ENCODE measurements at places on chromosomes 16 and 17. TPM values are rescaled to one million over a fixed set of nuclear protein-coding genes. Genes with fewer than 3 reads are reported as not detected.

The TMEM88 gene
- total RNA-seq: 5.5 TPM

The GDPD1 gene
- 2.6 TPM for total RNA-seq

The CCL7 gene
- not detected for total RNA-seq

The RHBDF2 gene
- 42.5 TPM for total RNA-seq

The MYLK3 gene
- total RNA-seq: 0.47 TPM

The ST3GAL2 gene
- 24.2 TPM for total RNA-seq

The RAB11FIP3 gene
- total RNA-seq: 32.8 TPM

The HIGD1B gene
- total RNA-seq: not detected

The HOXB1 gene
- not detected for total RNA-seq

The PYY gene
- not detected for total RNA-seq

The IKZF3 gene
- total RNA-seq: 126 TPM

The NKD1 gene
- total RNA-seq: 1.5 TPM

The KLHL10 gene
- not detected for total RNA-seq

The NR1D1 gene
- total RNA-seq: 10.0 TPM

The OTOP3 gene
- total RNA-seq: not detected

The WFIKKN2 gene
- total RNA-seq: not detected

The ACSM3 gene
- total RNA-seq: 6.8 TPM

The KRT20 gene
- not detected for total RNA-seq

The MTSS2 gene
- 2.2 TPM for total RNA-seq

The C16orf74 gene
- 1.1 TPM for total RNA-seq

The PRSS8 gene
- total RNA-seq: not detected

The KIF2B gene
- not detected for total RNA-seq

The KRTAP2-3 gene
- total RNA-seq: not detected

The HBZ gene
- not detected for total RNA-seq

The KRTAP4-1 gene
- not detected for total RNA-seq

The CD300LB gene
- not detected for total RNA-seq

The ABI3 gene
- 46.4 TPM for total RNA-seq

The DHRS7C gene
- total RNA-seq: not detected

The TEDC2 gene
- 32.1 TPM for total RNA-seq

The KRTAP9-1 gene
- total RNA-seq: not detected

The PTGES3L gene
- 0.37 TPM for total RNA-seq

The CSH2 gene
- not detected for total RNA-seq

The TP53TG3D gene
- total RNA-seq: not detected

The SSTR5 gene
- not detected for total RNA-seq

The CACNG3 gene
- total RNA-seq: not detected

The PPY gene
- not detected for total RNA-seq

The CBLN1 gene
- total RNA-seq: not detected

The CRHR1 gene
- total RNA-seq: not detected

The STX4 gene
- 55.0 TPM for total RNA-seq

The CCL3 gene
- total RNA-seq: 1,264 TPM

The ALOX15B gene
- not detected for total RNA-seq

The TBC1D26 gene
- total RNA-seq: 0.26 TPM

The COG4 gene
- total RNA-seq: 50.7 TPM
